NCI-H2029 treated with DMSO at 0.1 percent for 48 hours (cell line): ENCODE measurements at places on chromosomes 12 and 14.

DNA sequence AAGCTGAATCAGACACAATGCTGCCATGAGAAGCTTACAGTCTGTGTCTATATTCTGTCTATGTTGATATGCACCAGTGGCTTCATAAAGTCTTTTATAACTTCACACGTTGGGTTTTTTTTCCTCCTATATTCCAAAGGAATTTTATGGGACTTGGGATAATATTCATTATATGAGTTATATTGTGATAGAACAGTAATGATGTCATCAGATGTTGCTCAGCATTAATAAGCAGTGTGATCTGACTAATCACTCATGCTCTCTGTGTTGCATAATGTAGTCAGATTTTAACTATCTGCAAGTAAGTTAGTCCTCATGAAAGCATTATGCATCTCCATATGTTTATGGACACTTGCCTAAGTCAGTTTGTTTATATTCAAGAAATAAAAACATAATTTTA lies 159.6 kb downstream of the PLCZ1 start:
- no peak for DNase-seq

DNA sequence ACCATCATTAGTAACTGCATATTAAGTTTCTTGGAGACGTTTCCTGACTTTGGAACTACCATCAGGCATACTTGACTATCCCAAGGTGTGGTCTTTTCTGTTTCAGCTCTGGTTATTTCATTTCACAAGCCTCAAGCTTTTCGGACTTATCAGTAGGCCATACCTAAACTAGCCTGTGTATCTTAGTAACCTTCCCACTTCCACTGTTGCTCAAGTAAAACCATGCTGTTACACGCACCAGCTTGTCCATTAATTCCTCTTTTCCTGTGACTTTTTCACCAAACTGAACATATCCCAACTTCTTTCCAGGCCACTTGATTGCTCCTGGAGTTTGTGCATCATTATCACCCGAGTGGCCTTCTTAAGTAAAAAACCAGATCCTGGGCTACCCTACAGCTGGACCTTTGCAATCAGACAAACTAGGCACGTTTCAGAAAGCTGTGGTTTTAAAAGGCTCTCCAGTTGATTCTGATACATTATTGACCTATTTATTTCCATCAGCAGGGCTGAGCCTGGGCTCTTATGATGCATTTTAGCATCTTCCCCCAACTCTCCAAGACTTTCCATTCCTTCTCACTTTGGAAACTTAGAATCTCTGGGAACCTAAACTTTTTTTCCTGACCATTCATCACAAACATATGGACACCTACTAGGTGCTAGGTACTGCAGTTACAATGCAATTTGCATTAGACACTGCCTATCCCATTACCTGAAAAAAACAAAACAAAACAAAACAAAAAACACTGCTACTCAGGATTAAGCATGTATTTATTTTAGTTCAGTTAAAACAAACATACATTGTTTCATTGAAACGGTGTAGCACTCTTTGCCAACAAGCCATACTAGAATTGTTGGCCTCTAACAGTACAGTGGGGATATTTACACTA lies 14.9 kb downstream of the SLC38A2 start:
- DNase-seq: no peak

GRCh38 chr14:55900749-55901148 lies 217.5 kb upstream of the PELI2 start:
- DNase-seq: no peak

- no peak for DNase-seq
These were observed at the start of gene SMOC1 for GRCh38 chr14:69879175-69880043. TSS of gene SMOC1 (plus strand) at chr14:69879416. CDS start at chr14:69879679, 263 bp downstream.

DNA sequence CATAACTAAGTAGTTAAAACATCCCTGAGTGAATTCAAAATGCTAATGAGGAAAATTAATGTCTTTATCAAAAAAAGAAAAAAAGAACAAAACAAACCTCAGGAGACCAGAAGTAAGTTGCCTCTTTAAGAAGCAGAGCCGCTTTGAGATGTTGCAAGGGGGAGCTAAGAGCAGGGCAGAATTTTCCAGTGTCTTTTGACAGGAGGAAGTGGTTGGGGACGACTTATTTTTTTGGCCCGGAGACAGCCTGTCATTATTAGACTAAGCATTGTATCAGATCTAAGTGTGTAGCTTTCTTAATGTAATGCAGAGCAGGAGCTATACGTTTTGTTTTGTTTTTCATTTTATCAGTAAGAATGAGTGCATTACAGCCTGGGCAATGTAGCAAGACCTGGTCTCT lies 206.6 kb downstream of the CACNA1C start:
- DNase-seq: no peak

DNA sequence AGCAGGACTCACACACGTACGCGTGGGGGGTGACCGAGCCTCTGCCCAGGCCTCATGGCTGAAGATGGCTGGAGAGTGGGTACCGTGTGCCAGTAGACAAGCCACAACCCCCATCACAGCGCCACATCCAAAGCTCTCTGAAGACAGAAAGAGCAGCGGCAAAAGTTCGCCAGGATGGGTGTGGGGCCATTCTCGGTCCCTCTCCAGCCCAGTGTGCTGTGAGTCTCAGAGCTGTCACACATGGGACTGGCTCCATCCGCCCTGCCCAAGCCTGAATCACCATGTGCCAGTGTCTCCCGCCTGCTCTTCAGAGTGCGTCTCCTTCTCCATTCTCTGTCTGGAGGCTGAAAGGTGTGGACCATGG lies 5.7 kb downstream of the TMEM179 start:
- DNase-seq: no peak

GRCh38 chr12:128138125-128138524 lies 128.8 kb upstream of the TMEM132C start:
- no peak for DNase-seq

DNA sequence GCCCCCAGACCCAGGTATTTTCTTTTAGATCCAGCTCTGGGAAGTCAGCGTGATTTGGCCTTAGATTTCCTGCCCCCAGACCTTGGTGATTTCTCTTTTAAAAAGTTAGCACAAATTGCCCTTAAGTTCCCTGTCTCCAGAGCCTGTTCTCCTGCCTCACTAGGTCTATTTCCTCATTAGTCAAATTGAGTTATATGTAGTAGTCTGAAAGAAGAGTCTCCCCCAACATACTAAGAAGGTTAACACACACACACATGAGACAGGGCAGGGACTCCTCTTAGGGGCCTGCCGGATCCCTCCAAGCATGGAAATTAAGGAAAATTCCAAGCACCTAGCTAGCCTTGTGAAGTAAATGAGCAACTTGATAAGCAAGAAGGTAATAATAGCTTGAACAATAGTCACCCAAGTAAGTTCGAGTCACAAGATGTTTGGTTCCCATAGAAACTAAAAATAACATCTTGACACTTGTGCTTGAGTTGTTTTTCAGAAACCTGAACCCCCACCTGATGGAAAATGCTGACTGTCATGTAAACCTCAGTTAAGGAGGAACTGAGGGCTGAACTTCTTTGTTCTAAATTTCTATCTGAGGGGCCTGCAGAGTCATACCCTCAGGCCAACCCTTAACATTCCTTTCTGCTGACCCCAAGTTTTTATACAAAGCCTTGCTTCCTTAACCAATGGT lies 51.6 kb downstream of the CAND1 start:
- no peak for DNase-seq
